ENCODE measurements at places on chromosomes 7 and 10. TPM values are rescaled to one million over a fixed set of nuclear protein-coding genes. Genes with fewer than 3 reads are reported as not detected.
A peak's percentile ranks its signal among the peaks of the same experiment; 100 is the strongest.

GRCh38 chr7:137742051-137742450, 104.7 kb downstream of the DGKI start:
- no peak for DNase-seq

DNA sequence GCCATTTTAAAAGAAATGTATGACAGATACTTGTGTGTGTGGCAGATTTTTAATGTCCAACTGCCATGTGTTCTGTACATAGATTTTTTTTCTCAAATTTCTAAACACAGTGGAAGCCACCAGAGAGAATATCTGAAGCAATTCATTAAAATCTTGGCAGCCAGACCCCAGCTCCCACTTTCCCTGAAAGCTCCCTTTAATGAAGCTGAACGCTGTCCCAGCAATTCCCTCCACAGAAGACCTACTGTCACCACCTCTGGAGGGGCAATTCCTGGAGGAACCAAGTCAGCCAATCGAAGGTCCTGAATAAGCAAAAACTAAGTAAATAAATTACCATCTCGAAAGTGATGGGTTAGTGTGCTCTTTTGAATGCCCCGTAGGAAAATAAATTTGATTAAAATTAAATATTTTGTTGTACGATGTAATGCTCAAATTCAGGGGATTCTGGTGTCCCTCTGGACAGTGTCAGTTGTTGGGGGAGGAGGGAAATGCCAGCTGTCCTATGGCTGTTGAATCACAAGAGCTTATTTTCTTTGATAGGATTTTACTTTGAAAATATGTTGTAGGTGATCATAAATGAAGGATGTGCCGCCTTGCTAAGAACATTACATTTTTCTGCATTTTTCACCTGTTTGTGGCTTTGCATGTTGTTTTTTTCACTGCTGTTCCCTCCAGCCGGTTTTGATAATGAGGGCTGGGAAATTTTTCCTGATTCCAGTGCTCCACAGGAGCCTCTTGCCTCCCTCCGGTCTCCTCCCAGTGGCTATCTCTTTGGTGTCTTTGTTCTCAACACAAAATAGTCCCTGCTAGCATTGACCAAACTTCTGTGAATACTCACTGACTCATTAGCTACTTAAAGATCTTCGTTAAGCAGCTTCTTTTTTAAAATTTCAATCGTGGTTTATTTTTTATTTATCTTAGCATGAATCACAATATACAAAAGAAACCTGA, 9.2 kb upstream of the GSAP start:
- no peak for DNase-seq

GRCh38 chr10:21146436-21146789, 249.3 kb upstream of the NEBL start:
- no peak for DNase-seq

GRCh38 chr10:14659626-14660196, 115.0 kb downstream of the FAM107B start:
- DNase-seq: no peak

- DNase-seq: no peak
Observed at GRCh38 chr7:71548746-71549145, 416.8 kb downstream of the GALNT17 start.

- no peak for DNase-seq
Observed at GRCh38 chr7:7962851-7963250, 5.7 kb upstream of the GLCCI1 start.

- no peak for DNase-seq
Observed at GRCh38 chr7:108724251-108725100, 154.8 kb downstream of the DNAJB9 start.

GRCh38 chr7:151838861-151839381, 38.0 kb downstream of the PRKAG2 start:
- peak; percentile 78 for DNase-seq

GRCh38 chr7:45080265-45080957, 8.4 kb downstream of the NACAD start:
- no peak for DNase-seq

- no peak for DNase-seq
Observed at GRCh38 chr10:126838316-126838715, 66.9 kb upstream of the DOCK1 start.

- no peak for DNase-seq
Observed at GRCh38 chr7:519484-520390, at the start of gene PDGFA. Gene PDGFA, minus strand, starts transcription at chr7:519846. Its CDS starts 845 bp downstream, at chr7:519001.

- peak; percentile 72 for DNase-seq
Observed at GRCh38 chr10:116044801-116045248, 228.2 kb downstream of the GFRA1 start.

- no peak for DNase-seq
Observed at GRCh38 chr7:105304040-105304895, 84.5 kb downstream of the SRPK2 start.

- no peak for DNase-seq
Observed at GRCh38 chr10:62681211-62681940, 123.1 kb upstream of the ADO start.

GRCh38 chr7:44448922-44449583, 41.4 kb downstream of the NUDCD3 start:
- DNase-seq: no peak

GRCh38 chr7:34073676-34074075, 168.3 kb downstream of the BMPER start:
- no peak for DNase-seq

- DNase-seq: no peak
Observed at GRCh38 chr10:94011296-94011695, 17.6 kb downstream of the PLCE1 start.

DNA sequence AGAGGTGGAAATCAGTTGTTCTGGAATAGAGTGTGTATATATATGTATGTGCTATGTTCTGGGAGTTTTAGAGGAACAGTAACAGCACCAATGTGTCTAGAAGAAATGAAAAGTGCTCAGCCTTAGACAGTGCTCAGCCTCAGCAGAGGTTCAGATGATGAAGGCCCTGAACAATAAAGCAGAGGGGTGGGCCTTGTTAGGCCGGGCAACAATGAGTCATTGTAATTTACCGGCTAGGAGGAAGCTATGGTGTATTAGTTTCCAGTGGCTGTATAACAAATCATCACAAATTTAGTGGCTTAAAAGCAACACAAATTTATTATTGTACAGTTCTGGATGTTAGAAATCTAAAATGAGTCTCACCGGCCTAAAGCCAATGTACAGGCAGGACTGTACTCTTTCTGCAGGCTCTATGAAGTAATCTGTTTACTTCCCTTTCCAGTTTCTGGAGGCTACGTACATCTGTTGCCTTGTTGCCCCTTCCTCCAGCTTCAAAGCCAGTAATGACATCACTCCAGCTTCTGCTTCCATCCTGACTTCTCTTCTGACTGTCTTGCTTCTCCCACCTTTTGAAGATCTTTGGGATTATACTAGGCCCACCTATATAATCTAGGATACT, 84.6 kb downstream of the CH25H start:
- DNase-seq: no peak

The GOLGA7B gene
- total RNA-seq: 0.08 TPM

The BICC1 gene
- total RNA-seq: 8.2 TPM

The KAZALD1 gene
- total RNA-seq: 4.8 TPM

The GALNT17 gene
- 78.1 TPM for total RNA-seq

The ANKRD1 gene
- 2,249 TPM for total RNA-seq

The GTPBP4 gene
- total RNA-seq: 29.3 TPM
